Activated CD4-positive, CD25-positive, alpha-beta regulatory T cell treated with anti-CD3 and anti-CD28 coated beads, Interleukin-2, amount 50 U/mL, for 72 hours (primary cell): ENCODE measurements at places on chromosomes 13 and 19.

DNA sequence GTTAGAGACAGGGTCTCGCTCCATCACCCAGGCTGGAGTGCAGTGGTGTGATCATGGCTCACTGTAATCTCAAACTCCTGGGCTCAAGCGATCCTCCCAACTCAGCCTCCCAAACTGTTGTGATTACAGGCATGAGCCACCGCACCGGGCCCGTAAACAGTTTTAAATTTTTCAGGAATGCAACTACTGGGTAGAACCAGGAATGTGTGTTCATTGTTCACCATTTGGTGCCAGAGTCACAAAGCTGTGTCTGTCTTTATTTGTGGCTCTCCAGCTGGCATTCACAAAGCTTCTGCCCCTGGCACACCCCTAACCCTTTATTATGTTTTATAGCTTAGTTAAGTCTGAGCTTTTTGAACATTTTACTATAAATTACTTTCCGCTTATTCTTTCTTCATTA lies 19.8 kb upstream of the ACP7 start:
- no peak for DNase-seq

GRCh38 chr19:36100476-36100875 lies 10.5 kb upstream of the OVOL3 start:
- no peak for DNase-seq

GRCh38 chr19:6925801-6926751 lies 38.7 kb downstream of the ADGRE1 start:
- peak; percentile 45 for DNase-seq

DNA sequence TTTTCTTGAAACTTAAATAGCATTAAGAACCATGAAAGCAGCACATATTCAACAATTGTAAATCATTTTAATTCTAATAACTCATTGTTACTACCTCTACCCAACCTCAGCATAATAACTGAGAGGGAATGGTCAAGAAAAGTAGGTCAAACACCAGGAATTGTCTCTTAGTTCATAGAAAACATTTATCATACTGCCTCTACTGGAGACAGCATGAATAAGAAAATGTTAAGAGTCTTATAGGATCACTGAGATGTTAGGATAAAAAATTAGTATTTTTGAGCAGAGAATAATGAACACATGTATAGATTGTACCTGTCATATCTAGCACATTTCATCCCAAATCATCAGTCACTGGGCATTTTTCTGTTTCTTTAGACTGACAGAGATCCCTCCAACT lies 515.3 kb downstream of the PCDH9 start:
- DNase-seq = no peak

GRCh38 chr19:50663482-50663790 lies 14.2 kb downstream of the C19orf81 start:
- DNase-seq = no peak

- DNase-seq = no peak
Measured at GRCh38 chr13:40024967-40025714, 369.7 kb downstream of the COG6 start.

- no peak for DNase-seq
Measured at GRCh38 chr19:11205939-11206570, 8.7 kb upstream of the KANK2 start.

DNA sequence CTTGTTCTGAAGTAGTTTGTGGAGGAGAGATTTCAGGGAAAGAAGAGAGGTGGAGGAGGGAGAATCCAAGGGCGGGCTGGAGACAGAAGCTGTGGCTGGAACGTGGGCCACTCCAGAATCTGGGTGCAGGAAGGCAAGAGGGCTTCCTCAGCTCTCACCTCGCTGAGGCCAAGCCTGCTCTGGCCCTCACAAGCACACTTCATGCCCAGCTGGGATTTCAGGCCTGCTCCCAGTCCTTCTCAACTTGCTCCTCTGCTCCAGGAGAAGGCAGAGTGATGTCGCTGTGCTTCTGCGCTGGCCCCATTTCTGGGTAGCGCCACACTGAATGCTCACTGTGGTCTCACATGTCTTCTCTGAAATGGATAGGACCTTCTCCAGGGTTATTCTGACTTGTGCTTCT lies 328.8 kb downstream of the FGF9 start:
- no peak for DNase-seq

- DNase-seq = no peak
Measured at GRCh38 chr19:46815833-46816627, 27.6 kb upstream of the SLC1A5 start.

GRCh38 chr19:29882719-29883105 lies 59.3 kb upstream of the URI1 start:
- no peak for DNase-seq

- peak; percentile 66 for DNase-seq
Measured at GRCh38 chr19:49019242-49019932, 2.5 kb upstream of the LHB start.

DNA sequence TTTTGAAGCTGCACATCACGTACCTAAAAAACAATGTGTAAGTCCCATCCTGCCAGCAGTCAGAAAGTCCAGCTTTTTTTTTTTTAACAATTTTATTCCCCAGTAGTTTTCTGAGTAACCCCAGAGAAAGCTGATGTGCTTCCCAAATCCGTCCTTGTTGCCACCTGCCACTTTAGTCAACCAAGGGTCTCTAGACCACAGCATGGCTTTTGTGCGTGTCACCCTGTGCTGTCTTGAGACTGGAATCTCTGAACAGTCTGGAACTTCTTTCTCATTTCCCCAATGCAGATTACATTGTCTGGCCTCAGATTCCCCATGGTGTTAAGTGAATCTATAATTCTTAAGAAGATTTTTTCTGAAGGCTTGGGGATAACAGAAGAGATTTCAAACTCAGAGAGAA lies 289.2 kb upstream of the KLF12 start:
- DNase-seq = no peak

DNA sequence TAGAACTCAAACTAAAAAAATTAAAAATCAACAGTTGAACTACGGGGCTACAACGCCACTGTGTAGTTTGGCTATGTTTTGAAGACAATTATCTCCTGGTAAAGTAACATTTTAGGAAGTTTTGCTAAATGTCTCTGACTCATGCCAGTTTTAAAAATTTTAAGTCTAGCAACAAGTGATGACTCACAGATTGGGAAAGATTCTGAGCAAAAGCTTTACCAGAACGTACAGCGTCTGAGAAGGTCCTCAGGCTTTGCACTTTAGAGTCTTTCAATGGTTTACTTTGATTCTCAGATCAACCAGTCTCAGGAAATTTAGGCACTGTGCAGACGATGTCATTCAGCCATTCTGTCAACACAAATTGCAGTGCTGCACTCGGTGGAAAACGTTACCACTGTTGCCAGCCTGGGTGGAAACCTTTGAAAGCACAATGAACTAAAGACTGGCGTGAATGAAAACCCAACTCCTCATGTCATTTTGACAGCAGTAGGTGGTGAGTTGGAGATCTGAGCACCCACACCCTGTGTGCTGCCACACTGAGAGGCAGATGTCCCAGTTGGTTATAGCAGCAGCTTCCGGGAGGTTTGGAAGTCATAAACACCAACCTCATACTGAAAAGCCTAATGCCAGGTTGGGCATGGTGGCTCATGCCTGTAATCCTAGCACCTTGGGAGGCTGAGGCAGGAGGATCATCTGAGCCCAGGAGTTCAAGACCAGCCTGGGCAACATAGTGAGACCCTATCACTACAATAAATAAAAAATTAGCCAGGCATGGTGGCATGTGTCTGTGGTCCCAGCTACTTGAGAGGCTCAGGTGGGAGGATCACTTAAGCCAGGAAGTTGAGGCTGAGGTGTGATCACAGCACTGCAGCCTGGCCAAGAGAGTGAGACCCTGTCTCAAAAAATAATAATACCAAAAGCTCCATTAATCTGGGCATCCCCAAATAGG lies 6.3 kb upstream of the WTIP start:
- DNase-seq = no peak

DNA sequence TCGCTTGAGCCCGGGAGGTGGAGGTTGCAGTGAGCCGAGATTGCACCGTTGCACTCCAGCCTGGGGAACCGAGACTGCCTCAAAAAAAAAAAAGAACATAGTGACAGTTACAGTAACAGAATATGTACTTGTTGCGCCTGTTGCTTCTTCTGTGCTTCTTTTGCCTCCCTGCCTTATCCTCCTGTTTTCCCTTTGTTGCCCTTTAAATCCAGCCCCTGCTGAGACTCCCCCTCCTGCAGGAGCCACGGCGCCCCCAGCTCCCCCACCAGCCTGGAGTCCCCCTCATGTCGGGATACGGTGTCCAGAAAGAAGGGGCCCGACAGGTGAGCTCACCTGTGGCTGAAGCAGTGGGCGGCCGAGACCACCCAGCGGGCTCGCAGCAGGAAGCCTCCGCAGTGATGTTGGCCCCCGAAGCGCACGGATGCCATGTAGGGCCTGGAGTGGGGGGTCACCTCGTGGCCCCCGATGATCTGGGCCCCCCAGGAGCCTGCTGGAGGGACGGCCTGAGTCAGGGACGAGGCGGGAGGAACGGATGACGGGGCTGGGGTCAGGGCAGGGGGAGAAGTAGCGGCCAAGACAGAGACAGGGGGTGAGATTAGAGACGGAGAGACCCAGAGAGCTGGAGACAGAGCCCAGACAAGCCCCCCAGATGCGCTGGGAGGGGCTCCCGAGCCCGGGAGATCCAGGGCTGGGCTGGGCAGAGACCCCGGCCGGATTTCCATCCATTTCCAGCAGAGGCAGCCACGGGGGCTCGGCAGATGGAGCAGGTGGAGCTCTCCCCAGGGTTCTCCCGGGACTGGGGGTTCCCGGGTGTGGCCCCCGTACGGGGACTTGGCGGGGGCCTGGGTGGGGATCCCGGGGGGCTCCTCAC lies 536 bp downstream of the PRSS57 start:
- DNase-seq = no peak

DNA sequence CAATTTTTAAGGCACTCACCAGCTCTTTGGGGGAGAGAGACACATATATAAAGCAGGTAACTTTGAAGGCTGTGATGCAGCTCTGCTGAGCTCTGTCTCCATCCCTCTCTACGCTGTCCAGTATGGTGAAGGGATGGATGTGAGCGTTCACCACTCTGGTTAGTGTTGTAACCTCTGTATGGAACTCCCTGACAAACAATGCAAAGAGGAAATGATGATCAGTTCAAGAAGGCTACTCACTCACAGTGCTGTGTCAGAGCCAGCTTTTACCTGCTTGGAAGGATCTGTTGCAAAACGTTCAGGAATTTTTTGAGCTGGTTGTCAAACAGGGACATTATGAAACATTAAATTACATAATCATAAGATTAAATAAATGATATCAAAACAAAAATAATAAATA lies 90.8 kb upstream of the SLC10A2 start:
- no peak for DNase-seq

DNA sequence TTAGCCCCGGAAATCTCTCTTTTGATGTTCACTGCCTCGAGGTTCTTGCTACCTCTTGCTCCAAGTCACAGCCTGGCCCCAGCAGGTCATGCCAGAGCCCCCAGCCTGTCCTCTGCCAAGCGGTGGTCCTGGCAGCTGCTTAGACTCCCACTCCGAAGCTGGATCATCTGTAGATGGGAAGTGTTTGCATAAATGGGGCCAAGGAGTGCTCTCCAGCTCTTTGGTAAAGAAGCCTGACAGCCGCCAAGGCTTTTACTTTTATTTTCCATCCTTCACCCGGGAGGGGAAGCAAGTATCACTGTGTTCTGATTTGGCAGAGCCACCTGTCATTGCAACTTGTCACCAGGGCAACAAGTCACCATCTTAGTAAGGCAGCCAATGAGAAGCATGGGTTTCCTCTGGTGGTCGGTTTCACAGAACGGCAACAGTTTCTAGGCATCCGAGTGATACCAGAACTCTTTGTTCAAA lies 10.6 kb upstream of the RETN start:
- DNase-seq = no peak

DNA sequence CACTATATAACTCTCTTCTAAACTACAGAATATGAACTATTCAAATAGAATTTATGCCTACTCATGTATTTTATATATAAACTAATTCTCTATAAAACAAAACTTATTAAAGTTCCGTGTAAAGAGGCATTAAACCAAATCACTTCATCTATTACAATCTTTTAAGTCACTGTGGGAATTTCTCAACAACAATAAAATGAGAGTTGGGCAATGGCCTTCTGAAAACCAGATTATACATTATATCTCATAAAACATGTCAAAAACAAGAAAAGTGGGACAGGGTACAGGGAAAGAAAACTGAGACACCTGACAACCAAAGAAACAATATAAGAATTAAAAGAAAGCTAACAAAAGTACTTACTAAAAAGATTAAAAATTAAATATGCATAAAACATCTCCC lies 145.2 kb downstream of the DIAPH3 start:
- no peak for DNase-seq
